ENCODE measurements at places on chromosomes 4 and X.

DNA sequence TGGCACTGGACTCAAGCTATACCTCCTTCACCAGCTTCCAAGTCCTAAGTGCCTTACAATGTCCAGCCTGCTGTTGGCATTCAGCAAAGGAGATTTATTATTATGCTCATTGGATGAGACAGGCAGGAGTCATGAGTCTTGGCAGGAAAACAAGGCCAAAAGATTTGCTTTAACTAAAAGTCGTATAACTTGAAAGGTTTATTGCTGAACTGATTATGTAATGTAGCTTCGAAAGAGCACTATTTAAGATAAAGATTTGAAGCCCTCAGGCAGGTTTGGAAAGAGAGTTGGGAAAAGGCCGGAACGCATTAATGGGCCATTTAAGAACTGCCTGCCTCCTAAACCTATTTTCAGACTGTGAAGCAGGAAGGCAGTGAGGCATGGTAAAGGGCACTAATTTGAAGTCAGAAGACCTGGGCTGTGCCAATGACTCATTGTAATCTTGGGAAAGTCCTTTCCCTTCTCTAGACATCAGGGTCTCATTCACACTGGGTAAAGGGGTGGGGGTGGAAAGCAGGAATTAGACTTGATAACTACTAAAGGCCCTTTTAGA, 280.5 kb upstream of the EDA2R start:
- no peak for DNase-seq

GRCh38 chr4:41070516-41071281, 143.6 kb downstream of the APBB2 start:
- DNase-seq, result no peak

DNA sequence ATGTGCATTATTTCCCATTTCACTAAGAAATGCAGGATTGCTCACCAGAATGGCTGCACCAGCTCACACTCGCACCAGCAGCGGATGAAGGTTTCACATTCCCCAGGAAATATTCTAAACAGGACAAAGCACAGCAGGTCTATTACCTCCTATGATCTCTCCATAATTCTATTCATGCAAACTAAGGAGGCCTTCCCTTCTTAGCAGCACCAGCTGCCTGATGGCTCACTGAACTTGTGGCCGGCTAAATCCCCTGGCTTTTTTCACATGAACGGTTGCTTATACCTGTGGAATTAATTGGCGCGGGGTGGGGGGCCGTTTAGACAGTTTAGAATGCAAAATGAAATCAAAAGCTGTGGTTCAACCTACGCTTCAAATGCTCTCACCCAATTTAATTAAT, 73.5 kb upstream of the SRD5A3 start:
- DNase-seq, result no peak

GRCh38 chrX:23662853-23663252, 4.4 kb upstream of the PRDX4 start:
- no peak for DNase-seq

GRCh38 chrX:110321081-110321480, 3.2 kb upstream of the AMMECR1 start:
- no peak for DNase-seq

- DNase-seq, result no peak
Measured at GRCh38 chr4:120680647-120681228, 241.8 kb downstream of the PRDM5 start.
